Inflammatory macrophage treated with lipopolysaccharide for 4 hours (primary cell): ENCODE measurements at places on chromosomes 7 and 10.
A peak's percentile ranks its signal among the peaks of the same experiment; 100 is the strongest.

DNA sequence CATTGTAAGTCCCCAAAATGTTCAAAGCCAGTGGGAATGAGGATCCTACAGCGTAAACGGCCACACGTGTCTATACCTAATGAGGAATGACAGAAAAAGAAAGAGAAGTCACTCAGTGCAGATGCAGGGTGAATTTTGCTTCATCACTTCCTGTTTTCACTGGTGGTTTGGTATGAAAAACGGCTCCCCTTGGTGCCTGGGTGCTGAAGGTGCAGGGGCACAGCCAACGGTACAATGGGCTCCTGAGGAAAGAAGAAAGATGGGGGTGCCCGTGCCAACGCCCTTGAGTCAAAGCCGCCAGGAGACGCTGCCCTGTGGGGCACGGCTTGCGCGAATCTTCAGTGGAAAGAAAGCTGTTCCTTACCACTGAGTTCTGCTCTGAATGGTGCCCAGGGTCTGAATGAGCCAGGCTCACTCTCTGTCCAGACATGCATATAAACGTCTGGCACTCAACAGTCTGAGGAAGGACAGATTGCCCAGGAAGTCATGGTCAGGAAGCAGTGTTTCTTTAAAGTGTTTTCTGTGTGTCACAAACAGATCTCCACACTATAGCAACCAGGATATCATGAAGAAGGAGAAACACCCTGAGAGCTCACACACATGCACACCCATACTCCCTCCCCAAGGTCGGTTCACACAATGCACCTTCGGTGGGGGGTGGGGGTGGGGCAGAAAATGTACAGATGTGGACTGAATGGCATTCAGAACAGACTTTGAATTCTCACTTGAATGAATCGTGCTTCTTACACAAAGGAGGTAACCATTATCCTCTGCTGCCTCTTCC lies 105.8 kb downstream of the ELMO1 start:
- DNase-seq = peak; percentile 77

GRCh38 chr7:11817111-11817740 lies 14.8 kb downstream of the THSD7A start:
- DNase-seq = no peak

DNA sequence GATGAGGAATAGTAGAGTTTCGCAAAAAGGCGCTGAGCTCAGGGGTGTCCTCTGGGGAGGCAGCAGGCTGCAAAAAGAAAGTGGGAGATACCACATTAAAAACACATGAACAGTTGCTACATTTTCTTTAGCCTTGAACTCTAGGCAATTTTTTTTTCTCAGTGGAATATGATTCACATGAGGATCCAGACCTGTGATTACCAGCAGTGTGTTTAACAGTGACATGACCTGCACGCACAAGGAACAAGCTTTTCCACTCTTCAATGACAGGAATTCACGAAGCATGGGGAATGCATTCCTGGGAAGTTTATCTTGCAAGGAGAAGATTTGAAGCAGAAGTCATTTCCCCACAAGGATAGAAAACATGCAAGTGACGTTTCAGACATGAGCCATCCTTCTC lies 161.6 kb downstream of the ITGA8 start:
- no peak for DNase-seq

DNA sequence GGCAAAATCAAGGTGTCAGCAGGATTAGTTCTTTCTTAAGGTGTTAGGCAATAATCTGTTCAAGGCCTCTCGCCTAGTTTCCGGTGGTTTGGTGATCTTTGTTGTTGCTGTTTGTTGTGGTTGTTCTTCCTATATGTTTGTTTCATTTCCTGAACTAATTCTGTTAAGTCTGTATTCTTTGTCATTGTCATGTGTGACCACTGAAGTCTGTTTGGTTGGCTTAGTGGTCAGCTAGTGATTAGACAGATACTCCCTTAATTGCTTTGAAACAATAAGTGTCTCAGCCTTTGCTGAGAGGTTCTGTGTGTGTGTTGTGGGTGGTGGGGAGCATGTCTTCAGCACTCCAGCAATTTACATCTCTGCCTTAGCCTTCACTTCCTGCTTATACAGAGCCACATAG lies 46.0 kb downstream of the ABCC2 start:
- peak; percentile 33 for DNase-seq

- no peak for DNase-seq
These were observed 774.1 kb upstream of the IGFBP3 start for GRCh38 chr7:46695051-46695708.

- peak; percentile 51 for DNase-seq
These were observed 24.6 kb downstream of the NT5C2 start for GRCh38 chr10:103168438-103168837.

GRCh38 chr7:116356979-116357378 lies 142.6 kb upstream of the CAV2 start:
- DNase-seq = no peak

DNA sequence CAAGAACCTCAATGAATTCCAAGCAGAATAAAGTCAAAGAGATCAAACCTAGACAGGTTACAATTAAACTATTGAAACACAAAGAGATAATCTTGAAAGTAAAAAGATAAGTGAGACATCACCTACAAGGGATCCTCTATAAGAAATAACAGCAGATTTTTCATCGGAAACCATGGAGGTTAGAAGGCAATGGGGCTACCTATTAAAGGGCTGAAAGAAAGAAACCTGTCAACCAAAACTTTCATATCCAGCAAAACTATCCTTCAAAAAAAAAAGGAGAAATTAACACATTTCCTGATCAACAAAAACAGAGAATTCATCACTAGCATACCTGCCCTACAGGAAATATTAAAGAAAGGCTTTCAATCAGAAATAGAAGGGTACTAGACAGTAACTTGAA lies 244.9 kb downstream of the ARHGAP12 start:
- no peak for DNase-seq

- no peak for DNase-seq
These were observed 21.0 kb downstream of the LRRC17 start for GRCh38 chr7:102933763-102934162.

- DNase-seq = no peak
These were observed 77.1 kb downstream of the MPLKIP start for GRCh38 chr7:40057292-40057691.

- DNase-seq = no peak
These were observed 17.7 kb upstream of the ZMIZ1 start for GRCh38 chr10:79050896-79051555.

DNA sequence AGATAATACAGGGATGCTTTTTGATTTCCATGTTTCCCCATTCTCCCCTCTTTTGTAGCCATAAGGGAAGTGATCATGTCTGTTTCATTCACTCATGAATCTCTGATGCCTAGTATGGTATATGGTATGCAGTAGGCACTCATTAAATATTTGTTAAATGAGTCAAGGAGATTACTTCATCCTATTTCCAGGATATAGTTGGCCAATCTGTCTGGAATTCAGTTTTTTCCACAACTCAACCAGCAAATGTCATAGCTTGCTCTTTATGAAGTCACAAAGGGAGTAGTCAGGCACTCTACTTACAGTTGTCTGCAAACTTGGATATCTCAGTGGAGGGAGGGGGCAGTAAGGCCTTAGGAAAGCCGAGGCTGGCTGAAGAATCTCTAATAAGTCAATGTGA lies 853.6 kb downstream of the LRMDA start:
- DNase-seq = no peak
